ENCODE measurements at places on chromosomes 1 and 21.

DNA sequence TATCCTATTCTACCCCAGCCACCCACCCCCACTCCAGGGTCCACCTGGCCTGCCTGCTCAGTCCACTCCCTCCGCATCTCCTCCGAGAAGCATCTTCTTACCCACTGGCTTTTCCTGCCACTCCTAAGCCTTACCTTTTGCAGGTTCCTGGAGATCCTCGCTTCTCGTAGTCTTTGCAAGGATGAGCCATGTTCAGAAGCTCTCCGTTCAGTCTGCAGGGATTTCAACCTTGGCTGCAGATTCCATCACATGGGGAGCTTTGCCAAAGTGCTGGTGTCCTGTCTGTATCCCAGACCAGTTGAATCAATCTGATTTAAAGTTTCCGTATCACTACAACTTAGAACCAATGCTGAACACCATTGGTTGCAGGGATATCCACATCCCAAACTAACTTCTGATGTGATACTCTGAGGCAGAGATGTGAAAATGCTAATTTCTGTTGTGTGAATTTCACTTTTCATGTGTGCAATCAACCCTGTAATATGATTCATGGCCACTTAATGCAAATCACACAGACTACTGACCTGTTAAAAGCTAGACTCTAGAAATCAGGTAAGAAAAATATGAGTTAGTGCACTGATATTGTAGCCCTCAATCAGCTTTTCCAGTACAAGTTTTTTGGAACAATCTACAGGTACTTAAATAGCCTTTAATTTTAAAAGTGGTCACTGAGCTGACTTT is 61.9 kb downstream of the CAPN2 start:
- no peak for DNase-seq

GRCh38 chr1:207868251-207868773 is 42.6 kb downstream of the CD34 start:
- DNase-seq = no peak

- DNase-seq = peak; percentile 67
Measured at GRCh38 chr1:21295002-21295401, 4.7 kb upstream of the ECE1 start.

DNA sequence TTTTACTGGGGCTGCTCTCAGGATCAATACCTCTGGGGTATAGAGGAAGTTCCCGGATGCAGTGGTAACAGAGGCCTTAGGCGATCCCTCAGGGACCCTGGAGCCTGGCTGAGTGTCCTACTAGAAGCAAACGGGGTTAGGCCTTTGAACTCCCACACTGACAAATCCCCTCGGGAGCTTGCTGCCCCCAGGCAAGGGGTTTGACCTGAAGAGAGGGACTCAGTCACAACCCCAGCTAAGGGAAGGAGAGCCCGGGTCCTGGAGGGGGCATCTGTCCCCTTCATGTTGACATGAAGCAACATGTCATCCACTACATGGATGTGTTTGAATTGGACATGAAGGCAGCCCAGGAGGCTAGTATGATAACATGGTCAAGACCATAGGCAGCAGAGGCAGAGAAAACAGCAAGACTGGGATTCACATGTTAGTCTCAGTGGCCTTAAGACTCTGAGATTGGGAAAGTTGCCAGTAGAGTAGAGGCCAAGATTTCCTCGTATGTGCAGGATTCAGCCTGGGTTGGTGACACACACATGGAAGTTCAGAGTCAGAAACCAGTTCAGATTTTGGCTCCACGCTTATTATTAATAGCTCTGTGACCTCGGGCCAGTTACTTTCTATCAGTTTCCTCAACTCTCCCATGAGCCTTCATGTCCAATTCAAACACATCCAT is 101.5 kb downstream of the KCNN3 start:
- DNase-seq = no peak

DNA sequence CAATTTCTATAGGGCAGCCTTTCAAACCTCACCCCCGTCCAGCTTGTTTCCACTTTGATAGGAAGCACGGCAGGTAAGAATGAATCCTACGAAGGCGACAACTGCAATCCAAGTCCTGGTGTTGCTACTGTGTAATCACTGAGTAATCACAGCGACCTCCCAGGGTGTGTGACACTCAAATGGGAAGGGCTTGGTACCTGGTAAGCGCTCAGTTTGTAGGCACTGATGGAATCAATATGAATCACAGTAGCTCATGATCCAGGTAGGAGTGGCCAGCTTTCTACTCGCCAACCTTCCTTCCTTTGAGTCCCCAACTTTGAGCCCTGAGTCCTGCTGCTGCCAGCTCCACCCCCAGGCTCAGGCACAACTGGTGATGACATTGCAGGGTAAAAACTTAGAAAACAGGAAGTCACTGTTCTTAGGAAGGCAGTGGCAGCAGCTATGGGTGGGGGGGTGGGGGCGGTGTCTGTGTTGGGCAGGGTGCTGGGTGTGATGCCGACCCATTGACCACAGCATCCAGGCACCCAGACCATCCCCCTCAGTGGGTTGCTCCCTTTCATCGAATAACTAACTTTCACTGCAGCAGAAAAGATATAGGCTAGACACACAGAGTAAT is 70.7 kb downstream of the CD247 start:
- peak; percentile 62 for DNase-seq

- no peak for DNase-seq
Measured at GRCh38 chr1:44389437-44389836, 15.6 kb upstream of the RNF220 start.

DNA sequence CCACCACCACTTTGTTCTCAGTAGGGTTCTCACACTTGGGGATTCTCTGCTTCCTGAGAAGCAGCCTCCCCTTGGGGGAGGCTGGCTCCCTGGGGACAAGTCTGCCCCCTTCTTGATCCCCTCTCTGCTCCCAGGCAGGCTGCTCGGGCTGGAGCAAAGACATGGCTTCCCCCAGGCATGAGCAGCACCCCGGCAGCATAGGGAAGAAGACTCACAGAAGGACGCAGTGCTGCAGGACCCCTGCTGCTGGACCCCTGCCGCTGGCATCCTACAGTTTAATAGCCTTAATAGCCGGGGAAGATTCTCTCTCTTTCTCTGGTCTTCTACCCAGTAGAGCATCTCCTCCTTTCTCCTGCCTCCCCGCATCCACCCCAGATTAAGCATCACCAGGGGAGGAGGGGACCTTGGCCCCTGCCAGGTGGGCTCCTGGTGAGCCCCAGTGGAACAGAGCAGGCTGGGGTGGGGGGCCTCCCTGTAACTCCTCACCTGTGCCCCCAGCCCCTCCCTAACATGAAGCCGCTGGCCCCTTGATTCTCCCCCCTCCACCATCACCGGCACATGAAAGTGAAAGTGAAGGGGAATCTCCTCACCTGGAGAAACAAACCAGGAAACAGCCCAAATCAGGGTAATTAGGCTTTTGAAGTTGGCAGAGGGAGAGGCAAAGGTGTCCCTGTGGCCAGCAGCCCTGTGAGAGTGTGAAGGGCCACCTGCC is 2.5 kb downstream of the WNT3A start:
- DNase-seq = no peak

- DNase-seq = no peak
Measured at GRCh38 chr1:151485685-151486255, 25.4 kb upstream of the CGN start.

- no peak for DNase-seq
Measured at GRCh38 chr1:111417755-111418154, 9.8 kb downstream of the OVGP1 start.

- DNase-seq = no peak
Measured at GRCh38 chr1:42981255-42981805, 22.7 kb upstream of the SLC2A1 start.

- peak; percentile 52 for DNase-seq
Measured at GRCh38 chr1:17405898-17406759, 33.3 kb downstream of the RCC2 start.

- no peak for DNase-seq
Measured at GRCh38 chr1:89761901-89762300, 58.9 kb upstream of the LRRC8D start.

DNA sequence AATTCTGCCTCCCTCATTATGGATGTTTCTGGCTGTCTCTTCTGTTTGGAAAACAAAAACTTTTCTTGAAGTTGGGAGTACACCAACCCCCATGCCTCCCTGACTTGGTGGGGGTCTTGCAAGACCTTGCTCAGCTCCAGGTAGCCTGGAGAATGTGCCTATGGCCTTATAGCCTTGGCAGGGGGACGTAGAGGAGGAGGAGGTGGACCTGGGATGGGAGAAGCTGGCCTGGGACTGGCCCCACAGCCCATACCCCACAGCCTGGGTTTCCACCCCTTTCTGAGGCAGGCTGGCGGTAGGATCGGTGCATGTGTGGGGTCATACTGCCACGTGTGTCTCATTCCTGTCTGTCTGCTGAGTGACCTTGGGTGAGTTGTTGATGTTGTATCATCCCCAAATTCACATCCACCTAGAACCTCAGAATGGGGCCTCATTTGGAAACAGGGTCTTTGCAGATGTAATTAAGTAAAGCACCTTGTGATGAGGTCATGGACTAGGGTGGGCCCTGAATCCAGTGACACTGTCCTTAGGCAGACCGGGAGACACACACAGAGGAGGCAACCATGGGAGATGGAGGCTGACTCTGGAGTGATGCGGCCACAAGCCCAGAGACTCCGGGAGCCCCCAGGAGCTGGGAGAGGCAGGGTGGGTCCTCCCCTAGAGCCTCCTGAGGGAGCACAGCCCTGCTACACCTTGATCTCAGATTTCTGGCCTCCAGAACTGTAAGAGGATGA is 18.5 kb downstream of the OBSCN start:
- no peak for DNase-seq

- DNase-seq = no peak
Measured at GRCh38 chr1:112699425-112700144, 7.3 kb downstream of the RHOC start.

Measured in SW480 (cell line).